ENCODE measurements at places on chromosomes 6 and 20. TPM values are rescaled to one million over a fixed set of nuclear protein-coding genes. Genes with fewer than 3 reads are reported as not detected.

DNA sequence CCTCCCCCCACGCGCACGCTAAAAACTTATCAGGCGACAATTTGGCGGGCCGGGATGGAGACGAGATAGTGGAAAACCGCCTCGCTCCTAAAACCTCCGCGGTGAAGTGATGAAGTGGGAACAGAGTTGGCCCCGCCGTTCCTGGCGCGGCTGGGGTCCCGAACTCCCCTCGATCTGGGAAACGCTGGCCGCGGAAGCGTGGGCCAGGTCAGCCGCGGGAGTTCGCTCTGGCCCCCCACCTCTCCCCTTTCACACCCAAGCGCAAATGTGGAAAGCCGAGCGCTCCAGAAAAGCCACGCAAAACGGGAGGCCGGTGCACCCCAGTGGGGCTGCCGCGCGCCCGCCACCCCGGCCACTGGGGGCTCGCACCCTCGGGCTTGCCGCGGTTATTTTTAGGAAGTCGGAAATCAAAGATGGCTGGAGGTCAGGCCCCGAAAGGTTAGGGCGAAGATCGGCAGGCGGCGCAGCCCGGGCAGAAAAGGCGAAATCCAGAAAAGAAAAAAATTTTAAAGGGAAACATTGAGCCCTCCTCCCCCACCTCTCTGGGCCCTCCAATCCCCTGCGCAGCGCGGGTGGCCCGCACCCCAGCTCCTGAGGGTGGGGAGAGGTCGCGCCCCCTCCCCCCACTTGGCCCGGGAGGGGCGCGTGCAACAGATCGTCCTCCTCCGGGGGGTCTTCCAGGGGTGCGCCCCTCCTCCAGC, 1.0 kb downstream of the SALL4 start:
- DNase-seq, result no peak

DNA sequence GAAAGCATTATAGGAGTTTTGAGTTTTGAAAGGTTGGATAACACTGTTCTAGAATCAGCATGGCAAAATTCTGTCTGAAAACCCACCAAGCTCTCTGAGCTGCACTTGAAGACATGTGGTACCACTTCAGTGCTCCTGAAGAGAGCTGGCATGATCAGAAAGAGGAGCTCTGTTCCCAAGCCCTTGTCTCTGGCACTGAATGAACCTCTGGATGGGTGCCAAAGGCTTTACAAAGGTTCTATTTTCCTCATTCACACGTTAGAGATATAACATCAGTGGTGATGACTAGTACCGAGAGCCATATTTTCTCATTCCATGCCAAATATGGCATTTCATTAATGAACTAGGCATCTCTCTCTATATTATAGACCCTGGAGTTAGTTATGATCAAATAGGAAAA, 301.8 kb upstream of the ID4 start:
- no peak for DNase-seq

PLN gene
- total RNA-seq, result not detected

PSMB1 gene
- total RNA-seq, result 173 TPM

DNA sequence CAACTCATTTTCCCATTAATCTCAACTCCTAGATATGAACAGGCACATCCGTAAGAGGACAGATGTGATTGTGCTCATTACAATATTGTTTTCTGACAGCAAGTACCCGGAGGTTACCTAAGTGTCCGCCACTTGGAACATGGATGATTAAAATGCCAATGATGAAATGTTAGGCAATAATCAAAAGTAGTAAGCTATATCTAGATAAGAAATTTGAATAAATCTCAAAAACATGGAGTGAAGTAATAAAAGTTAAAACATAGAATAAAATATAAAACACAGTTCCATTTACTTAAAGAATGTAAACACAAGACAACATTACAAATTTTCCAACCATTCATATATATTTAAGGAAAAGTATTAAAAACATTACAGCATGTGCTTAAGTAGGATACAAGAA, 59.2 kb upstream of the LY86 start:
- no peak for DNase-seq

- no peak for DNase-seq
These were observed 37.9 kb upstream of the RNF24 start for GRCh38 chr20:4053071-4053919.

- no peak for DNase-seq
These were observed 114.5 kb upstream of the SLC22A16 start for GRCh38 chr6:110590821-110591351.
